Activated naive CD4-positive, alpha-beta T cell treated with Interleukin-2 at 50 U/mL for 16 hours (primary cell): ENCODE measurements at places on chromosomes 3 and 15.

- DNase-seq: no peak
These were observed 42.6 kb downstream of the PXK start for GRCh38 chr3:58375254-58375653.

DNA sequence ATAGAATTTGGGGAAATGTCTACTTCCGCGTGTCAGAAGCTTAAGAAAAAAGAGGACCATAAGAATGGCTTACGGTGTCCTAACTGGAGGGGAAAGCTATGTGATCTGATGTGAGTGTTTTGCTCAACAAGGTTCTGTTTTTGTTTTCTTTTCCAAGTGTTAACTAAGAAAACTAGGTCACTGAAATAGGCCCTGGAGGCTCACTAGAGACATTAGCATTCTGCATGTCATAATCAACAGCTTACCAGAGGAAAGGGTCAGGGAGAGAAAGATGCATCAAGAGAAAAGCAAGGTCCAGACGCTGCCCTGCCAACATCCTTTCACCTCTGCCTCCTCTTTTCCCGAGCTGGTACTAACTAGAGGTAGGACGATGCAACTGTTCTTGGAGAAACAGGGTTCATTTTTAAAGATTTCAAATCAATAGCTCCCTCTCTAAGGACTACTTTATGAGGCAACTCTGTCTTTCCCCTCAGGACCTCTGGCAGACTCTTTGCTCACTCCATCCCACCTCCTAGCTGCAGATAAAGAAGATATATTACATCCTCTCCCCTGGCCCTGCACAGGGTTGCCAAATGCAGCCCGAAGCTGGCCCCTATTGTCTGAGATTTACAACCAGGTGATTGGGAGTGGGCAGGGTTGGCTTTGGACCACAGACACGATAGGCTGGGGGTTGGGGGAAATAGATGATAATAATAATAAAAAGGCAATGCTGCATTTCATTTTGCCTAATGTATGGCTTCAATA lies 209.9 kb upstream of the SLC2A2 start:
- DNase-seq: no peak

- DNase-seq: no peak
These were observed 6.1 kb upstream of the HOMER2 start for GRCh38 chr15:82958638-82959037.

DNA sequence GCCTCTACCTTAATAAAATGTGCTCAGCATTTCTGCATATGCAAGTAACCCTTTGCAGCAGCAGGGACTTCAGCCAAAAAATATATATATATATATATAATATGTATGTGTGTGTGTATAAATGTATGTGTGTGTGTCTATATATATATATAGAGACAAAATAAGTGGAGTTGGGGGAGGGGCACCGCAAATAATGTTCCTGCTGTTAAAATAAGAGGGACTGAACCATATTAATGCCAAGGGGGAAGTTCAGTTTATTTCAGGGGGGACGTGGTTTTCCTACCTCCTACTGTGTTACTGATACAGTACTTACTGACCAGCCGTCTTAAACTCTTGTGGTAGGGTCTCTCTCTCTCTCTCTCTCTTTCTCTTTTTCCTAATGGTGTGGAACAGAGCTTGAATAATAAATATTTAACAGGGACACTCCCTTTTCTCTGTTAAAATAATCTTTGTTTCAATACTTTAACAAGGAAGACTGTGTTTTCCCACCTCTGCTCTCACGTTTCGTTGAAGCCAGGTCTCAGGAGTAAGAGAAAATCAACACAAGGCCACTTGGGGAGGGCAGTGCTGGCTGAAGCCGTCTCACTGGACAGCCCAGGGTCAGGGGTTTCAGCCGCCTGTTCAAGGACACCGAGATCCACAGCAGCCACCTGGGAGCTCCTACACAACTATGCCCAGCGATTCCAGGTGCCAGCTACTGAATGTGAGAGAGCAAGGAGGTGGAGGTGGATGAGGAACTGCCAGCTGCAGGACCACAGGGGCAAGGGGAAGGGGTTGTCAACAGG lies 42.8 kb upstream of the ADAMTSL3 start:
- no peak for DNase-seq

DNA sequence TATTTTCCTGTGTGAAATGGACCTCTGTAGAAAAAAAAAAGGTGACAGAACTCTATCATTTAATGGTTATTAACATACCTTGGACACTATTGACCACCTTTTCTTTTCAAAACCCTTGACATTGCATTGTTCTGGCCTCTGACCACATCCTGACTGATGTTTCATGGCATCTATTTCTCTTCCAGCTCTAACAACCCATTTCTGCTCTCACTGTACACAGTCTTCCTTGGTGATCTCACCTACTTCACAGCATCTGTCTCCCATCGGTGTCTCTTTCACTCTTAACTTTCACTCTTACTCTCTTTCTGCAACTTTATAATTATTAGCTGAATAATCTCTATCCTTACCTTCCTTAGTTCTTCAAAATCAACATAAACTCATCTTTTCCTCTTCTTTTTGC lies 217.4 kb upstream of the CD96 start:
- DNase-seq: no peak

DNA sequence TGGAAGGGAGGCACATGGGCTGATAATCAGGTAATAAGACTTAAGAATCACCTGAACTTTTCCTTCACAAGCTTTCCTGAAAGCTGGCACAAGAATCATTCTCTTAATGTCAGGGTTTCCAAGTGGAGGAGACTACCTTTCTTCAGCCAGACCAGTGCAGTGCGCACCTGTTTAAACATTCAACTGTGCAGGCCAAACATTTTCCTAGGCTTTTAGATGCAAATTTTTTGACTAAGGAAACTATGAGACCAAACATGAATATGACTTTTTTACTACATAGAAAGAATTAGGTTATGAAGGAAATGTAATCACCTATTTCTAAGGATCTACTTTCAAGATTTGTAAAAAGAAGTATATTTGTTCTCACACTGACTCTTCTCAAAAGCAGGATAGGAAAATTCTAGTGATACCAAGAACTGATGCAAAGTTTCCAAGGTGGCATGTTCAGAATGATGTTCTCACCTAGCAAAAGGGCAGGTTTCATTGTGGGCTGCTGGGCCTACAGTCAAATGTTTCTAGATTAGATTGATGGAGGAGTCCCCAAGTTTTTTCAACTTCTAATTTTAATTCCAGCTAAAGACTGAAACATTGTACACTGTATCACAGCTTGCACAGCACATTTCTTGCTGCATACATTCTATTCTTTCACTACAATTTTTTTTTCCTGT lies 339.1 kb downstream of the TIGIT start:
- no peak for DNase-seq
